ENCODE measurements at places on chromosomes 2 and 18.

- peak; percentile 35 for DNase-seq
These were observed 52.0 kb upstream of the CALCRL start for GRCh38 chr2:187499941-187500532.

GRCh38 chr2:207920721-207921120, 104.6 kb downstream of the PLEKHM3 start:
- DNase-seq = no peak

- DNase-seq = no peak
These were observed 72.1 kb downstream of the COL3A1 start for GRCh38 chr2:189046320-189046719.

- no peak for DNase-seq
These were observed 11.9 kb upstream of the SLC14A1 start for GRCh38 chr18:45712061-45712460.

DNA sequence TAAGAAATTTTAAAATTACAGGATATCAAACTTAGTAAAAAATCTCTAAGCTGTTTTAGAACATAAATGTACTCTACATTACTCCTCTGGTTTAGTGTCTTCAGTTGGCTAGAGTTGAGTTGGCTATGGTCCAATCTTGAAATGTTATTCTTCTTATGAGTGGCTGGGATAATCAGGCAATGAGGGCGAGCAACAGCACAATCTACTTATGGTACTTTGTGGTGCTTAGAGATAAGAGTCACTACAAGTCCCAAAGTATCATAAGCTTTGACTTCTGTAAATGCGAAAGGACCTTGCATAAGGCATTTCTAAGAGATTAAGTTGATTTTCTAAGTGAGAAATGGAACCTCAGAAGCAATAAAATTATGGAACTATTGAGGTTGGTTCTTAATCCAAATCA, 361.7 kb downstream of the GPD2 start:
- no peak for DNase-seq

- DNase-seq = no peak
These were observed 27.6 kb upstream of the MYO1B start for GRCh38 chr2:191217580-191217979.

- no peak for DNase-seq
These were observed 843.6 kb downstream of the SUCLG1 start for GRCh38 chr2:83615511-83615910.

- DNase-seq = no peak
These were observed 136.5 kb upstream of the ETAA1 start for GRCh38 chr2:67260343-67261277.

DNA sequence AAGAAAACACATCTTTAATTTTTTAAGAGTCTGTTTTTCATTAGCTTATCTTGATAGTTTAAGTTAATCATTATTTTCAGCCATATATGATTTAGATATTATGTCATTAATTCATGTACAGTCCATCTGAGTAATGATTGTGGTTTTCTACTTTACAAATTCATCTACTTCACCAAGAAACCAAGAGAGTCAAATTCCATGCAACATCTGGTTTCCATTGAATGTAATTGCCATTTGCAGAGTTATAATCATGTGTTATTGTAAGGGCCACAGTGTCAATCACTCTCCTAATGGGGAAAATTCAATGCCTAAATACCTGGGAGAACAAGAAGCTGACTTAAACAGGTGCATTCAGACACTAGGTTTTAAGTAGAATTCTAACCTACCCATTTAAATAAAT, 217.2 kb upstream of the OSR1 start:
- DNase-seq = no peak

GRCh38 chr2:182197529-182197928, 211.9 kb downstream of the PPP1R1C start:
- no peak for DNase-seq

- peak; percentile 36 for DNase-seq
These were observed at the start of gene ZSWIM2 for GRCh38 chr2:186848873-186849578. Gene ZSWIM2 (minus strand): TSS chr2:186849170. CDS start chr2:186849130, 40 bp downstream.

DNA sequence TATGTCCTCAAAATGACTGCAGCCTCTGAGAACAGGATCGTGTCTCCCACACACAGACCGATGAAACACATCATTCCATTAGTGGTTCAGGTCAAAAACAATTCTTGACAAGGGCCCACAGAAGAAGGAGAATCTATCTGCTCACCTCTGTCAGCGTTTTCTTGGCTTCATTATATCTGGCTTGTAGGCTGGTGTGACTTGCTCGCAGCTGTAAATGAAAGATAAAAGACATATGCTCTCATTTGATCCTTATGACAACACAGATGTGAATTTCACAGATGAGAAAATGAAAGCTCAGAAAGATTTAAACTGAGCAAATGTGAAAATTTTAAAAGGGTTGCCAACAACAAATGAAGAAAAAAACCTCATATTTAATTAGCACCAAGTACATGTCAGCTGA, 61.6 kb downstream of the CCDC93 start:
- DNase-seq = no peak

DNA sequence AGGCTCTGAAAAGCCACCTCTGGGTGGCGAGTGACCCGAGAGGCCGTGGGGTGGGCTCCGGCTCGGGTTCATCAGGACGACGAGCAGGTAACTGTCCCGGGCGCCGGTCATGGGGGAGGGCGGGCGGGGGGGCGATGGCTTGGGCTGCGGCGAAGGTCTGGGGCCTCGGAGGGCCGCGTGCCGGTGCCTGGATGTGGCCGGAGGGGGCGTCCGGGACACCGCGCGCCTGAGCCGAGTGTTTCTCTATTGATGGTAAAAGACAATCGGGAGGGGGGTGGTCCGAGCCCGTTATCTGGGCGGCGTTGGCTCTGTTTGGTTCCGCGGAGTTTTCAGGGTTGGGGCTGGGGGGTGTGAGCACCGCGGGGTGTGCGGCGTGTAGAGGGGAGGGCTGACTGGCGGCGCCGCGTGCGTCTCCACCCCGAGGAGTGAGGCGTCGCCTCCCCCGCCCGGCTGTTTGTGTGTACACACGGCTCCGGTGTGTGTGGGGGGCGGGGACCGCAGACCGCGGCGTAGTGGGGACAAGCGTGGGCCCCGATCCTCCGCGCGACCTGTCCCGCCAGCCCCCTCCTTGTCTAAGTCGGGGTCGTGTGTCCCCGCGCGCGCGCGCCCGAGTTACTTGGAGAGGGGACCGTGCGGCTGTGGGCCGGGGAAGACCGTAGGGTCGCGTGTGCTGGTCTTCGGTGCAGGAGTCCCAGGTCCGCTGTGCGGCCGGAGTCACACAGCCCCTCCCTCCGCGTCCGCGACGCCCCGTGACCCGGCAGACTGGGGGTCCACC, 1.6 kb downstream of the CTIF start:
- no peak for DNase-seq

DNA sequence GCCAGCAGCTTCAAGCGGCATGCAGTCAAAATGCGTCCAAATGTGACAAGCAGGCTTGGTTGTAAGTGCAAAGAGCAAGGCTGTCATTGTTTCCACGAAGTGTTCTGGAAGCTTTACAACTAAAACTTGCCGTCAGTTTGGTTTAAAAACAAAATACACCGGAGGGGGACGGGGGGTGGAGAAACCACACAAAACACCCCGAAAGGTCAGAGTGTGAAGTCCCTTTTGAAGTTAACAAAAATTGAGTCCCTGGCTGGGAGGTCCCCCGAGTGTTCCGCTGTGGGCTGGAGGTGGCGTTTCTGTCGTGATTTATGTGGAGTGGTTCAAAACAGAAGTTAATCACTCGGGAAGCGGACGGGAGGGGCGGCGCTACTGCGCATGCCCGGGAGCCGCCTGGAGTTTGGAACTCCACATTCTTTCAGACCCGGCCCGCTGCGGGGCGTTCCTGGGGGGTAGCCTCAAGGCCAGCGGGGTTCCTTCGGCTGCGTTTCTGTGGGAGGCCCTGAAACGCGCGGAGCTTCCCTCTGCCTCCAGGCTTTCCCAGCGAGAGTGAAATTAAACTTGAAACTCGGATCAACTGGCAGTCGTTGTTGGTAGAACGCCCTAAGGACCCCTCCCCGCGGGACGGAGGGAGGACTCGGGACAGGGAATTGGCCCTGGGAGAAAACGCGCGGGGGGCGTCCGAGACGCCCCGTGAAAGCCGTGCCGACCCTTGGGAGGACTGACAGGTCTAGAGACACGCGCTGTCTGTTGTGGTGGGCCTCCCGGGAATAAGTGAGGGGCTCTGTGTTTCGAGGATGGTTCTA, 1.4 kb downstream of the TGIF1 start:
- DNase-seq = no peak

- no peak for DNase-seq
These were observed 7.3 kb downstream of the CEP192 start for GRCh38 chr18:12998332-12999060.

DNA sequence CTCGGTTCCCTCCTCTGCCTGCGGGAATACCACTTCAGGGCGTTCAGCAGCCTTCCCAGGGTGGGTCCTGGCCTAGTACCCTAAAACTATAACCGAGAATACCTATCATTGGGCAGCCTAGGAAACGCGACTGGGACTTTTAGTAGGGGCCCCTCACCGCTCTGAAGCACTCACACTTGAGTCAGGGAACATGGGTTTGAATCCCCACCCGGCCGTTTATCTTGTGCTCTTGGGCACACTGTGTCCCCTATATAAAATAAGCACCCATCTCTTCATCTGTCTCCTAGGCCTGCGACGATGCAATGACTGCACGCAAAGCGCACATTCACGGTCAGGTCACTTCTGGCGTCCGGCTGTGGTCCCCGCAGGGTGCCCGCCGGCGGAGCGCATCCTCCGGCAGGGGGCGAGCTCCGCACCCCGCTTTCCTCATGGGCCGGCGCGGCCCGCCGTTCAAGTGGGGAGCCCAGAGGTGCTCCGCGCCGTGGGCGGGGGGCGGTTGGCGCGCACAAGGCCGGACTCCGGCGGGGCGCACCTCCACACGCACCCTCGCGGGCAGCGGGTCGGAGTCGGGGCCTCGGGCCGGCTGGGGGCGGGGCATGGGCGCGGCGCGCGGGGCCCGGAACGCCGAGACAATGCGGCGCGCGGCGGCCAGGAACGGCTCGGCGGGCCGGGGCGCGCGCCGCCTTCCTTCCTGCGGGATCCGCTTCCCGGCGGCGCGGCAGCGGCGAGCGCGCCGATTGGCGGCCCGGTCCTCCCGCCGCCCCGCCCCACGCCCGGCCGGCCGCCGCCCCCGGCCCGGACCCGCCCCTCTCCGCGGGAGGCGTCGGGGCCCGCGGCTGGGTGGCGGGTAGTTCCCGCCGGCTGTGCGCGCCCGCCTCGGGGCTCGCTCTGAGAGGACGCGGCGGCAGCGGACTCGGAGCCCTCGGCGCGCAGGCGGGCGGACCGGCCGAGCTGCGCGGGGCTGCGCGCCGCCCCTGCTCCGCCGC, at the start of gene ASAP2:
Gene ASAP2 (plus strand): TSS at position 850 of the 986 bp plus-strand sequence. CDS start 293 bp downstream, outside the sequence.
- no peak for DNase-seq

GRCh38 chr2:228433721-228434120, 252.2 kb upstream of the SPHKAP start:
- DNase-seq = no peak

DNA sequence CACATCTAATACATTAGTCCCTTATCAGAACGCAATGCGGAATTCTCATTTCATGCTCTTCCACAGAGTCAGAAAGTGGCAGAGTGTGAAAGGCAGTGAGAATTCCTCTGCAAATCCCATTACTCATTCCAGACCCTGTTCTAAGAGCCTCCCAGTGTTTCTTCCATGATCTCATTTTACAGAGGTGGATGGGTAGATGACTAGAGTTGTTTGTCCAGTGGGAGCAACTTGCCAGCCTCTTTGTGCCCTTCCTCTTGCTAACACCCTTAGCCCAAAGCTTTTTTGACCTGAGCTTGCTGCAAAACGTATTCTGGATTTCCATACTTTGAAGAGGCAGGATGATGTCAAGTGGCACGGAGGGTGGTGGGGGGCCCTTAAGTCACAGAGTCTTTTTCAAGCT, 467.7 kb upstream of the RGPD4 start:
- no peak for DNase-seq

GRCh38 chr2:111659361-111660333, 224.3 kb downstream of the ANAPC1 start:
- DNase-seq = no peak

- DNase-seq = no peak
These were observed 110.2 kb downstream of the HAUS1 start for GRCh38 chr18:46214435-46214834.

- no peak for DNase-seq
These were observed 807.1 kb downstream of the RNF144A start for GRCh38 chr2:7724336-7724735.

DNA sequence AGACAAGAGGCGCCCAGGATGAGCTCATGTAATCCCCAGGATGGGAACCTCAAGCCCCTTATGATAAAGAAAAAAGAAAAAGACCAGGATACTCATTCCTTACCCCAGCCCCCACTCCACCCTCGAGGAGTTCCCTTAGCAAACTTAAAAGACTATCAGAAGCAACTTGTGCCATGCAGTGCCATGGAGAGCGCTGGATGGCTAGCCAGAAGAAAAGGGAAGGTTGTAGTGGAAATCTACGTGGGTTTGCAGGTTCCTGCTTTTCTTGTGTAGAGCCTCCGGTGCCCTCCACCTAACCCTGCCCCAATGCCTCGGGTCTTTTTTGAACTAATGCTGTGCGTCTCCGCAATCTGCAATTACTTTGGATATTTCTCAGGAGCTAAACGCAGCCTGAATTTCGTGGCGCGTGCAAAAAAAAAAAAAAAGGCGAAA, 16.2 kb upstream of the BCL11A start:
- DNase-seq = no peak

GRCh38 chr2:212842544-212843185, 304.1 kb upstream of the ERBB4 start:
- no peak for DNase-seq

DNA sequence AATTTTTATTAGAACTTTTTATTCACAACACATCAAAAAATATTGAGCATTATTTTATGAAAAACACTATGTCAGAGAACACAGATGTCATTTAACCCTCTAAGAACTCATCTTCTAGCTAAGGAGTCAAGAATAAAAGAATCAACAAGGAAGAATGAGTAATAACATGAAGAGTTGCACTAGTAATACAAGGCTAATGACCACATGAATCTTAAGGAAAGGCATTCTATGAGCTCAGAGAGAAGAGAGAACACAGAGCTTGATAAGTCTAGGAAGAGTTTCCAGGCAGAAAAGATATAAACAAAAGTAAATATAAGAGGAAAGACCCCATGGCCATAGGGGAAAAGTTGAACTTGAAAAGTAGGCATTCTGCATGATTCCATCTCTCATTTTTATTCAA, 166.5 kb downstream of the MAIP1 start:
- no peak for DNase-seq

DNA sequence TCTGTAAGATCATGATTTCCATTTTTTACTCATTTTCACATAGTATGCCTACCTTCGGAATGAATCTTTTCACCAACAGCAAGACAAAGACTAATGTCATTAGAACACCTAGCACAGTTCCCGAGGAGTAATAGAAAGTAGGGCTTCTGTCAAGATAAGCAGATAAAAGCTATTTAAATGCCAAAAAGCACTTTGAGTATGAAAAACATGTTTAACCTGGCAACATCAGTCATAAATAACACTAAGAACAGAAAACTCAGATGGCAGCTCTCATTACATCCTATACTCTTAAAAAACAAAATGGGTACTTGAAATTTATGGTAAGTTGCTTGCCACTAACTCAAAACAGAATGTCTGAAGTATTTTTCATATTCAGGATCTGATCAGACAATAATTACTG, 17.1 kb downstream of the NEMP2 start:
- DNase-seq = no peak

DNA sequence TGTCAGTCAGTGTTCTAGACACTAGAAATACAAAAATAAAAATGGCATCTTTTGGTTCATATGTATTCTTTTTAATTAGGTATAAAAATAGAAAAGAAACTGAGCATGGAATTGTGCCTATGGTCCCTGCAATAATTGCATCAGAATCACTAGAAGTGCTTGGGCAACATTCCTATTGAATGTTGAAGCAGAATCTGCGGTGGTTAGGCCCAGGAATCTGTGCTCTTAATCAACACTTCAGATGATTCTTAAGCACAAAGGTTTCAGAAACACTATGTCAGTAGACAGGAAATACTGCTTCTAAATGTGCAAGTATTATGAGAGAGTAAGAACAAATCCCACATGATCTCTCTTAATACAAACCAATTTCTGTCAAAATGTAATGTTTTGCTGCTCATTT, 20.3 kb upstream of the RBBP8 start:
- no peak for DNase-seq
